Smooth muscle cell of the coronary artery (primary cell): ENCODE measurements at places on chromosomes 1 and 21. TPM values are rescaled to one million over a fixed set of nuclear protein-coding genes. Genes with fewer than 3 reads are reported as not detected.

Gene PODN
- 4.1 and 173 TPM in 2 replicates for total RNA-seq

Gene TCP10L
- total RNA-seq: 0.94 TPM in 1 of 2 replicates, not detected in the other

Gene MFAP2
- 25.4 and 79.5 TPM in 2 replicates for total RNA-seq

Gene RAB42
- 1.5 and 3.2 TPM in 2 replicates for total RNA-seq

Gene GLIS1
- 0.23 and 0.30 TPM in 2 replicates for total RNA-seq

Gene TMPRSS2
- total RNA-seq: not detected in 2 replicates

Gene S100A8
- not detected in 2 replicates for total RNA-seq

Gene DHCR24
- 57.9 and 80.2 TPM in 2 replicates for total RNA-seq

Gene ETV3L
- total RNA-seq: not detected in 2 replicates

Gene VPS45
- total RNA-seq: 31.0 and 55.6 TPM in 2 replicates

Gene OLIG2
- not detected in 2 replicates for total RNA-seq

Gene ADGRL2
- 71.3 and 131 TPM in 2 replicates for total RNA-seq

Gene SFN
- total RNA-seq: 0.23 and 2.3 TPM in 2 replicates

Gene CBR3
- total RNA-seq: 10.4 and 32.2 TPM in 2 replicates

Gene NTNG1
- total RNA-seq: 0.08 and 17.3 TPM in 2 replicates

Gene GNG12
- total RNA-seq: 70.4 and 130 TPM in 2 replicates

Gene OR2L8
- total RNA-seq: not detected in 2 replicates

Gene MYBPHL
- not detected in 2 replicates for total RNA-seq

Gene TMPRSS3
- total RNA-seq: not detected in 2 replicates

Gene SUMO3
- 78.1 and 123 TPM in 2 replicates for total RNA-seq

Gene LEMD1
- total RNA-seq: not detected in 2 replicates

Gene DCST1
- total RNA-seq: not detected in 2 replicates

Gene SLAMF8
- not detected in 2 replicates for total RNA-seq

Gene FCRLB
- 0.59 and 0.83 TPM in 2 replicates for total RNA-seq

Gene SPRR1B
- total RNA-seq: not detected in 2 replicates

Gene KMO
- total RNA-seq: not detected in 2 replicates

Gene RGS13
- total RNA-seq: not detected in 2 replicates

Gene PDXK
- total RNA-seq: 206 and 217 TPM in 2 replicates

Gene TADA1
- total RNA-seq: 8.0 and 9.4 TPM in 2 replicates

Gene KCNT2
- 0.70 and 2.9 TPM in 2 replicates for total RNA-seq

Gene B3GALT5
- total RNA-seq: not detected in 2 replicates

Gene GSTM5
- 0.60 and 9.0 TPM in 2 replicates for total RNA-seq

Gene NECAP2
- total RNA-seq: 105 and 155 TPM in 2 replicates

Gene UBIAD1
- total RNA-seq: 4.6 and 4.7 TPM in 2 replicates
